ENCODE measurements at places on chromosomes 3 and 15.

- DNase-seq: no peak
Observed at GRCh38 chr3:127662001-127662469, 10.7 kb upstream of the ABTB1 start.

DNA sequence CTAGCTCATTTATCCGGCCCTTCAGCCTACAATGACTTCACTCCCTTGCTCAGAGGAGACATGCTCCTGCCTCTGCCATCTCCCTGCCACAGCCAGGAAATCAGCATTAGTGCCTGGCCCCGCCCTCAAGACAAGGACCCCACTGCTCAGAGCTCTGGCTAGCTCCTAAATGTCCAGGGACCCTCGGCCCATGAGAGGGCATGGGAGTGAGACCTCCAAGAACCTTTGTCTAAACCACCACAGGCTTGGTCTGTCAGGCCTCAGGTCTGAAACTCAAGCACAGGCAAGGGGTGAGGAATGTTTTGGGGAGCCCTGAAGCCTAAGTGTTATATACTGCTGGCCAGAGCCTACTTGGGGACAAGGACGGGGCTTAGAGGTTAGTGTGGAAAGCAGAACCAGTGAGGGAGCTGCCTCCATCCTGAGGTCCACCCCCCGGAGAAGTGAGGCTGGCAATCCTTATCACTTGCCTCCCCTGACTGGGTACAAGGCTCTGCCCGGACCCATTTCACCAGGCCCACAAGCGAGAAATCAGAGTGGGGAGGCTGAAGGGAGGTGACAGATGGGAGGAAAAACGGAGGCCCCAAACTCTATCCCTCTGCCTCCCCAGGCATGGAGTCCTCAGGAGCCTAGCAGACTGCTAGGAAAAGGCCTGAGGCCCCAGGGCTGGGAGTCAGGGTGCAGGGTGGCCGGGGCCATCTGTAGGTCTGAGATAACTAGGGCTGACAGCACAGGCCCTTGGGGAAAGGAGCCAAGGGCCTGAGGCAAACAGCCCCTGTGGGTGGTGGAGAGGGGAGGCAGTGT lies 18.8 kb downstream of the SHF start:
- no peak for DNase-seq

DNA sequence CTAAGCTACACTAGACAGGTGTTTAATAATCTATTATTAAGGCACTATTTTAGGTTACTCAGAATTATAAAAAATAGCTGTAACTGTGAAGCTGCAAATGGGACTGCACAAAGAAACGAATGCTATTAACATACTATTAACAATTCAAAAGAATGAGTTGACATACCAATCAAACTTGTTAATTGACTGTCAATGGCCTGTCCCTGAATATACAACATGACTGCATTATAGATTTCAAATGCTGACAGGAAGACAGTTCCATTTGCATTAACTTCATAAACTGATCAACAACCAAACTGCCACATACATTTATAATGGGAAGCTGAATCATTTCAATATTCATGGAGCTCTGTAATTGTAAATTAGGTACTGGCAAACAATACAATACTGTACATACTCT lies 169.0 kb upstream of the NANOGP8 start:
- no peak for DNase-seq

GRCh38 chr3:71726146-71726545 lies 944 bp upstream of the EIF4E3 start:
- DNase-seq: peak; percentile 50

DNA sequence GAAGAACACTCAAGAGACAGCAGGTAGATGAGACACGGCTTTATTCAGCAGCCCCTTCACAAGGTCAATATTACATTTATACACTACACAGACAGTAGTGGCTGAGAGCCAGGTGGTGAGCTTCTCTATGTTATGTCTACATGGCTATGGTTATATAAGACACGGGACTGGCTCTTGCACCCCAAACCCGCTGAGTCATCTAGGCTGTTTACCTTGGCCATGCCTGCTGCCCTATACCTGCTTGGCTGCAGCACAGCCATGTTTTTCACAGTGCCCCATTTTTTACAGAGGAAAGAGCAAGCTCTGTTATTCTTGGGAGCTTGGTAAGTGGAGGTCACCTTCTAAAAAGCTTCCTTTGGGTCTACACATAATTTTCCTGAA lies 231.6 kb downstream of the IGSF11 start:
- DNase-seq: no peak

GRCh38 chr3:127035677-127036076 lies 52.8 kb downstream of the PLXNA1 start:
- DNase-seq: no peak

DNA sequence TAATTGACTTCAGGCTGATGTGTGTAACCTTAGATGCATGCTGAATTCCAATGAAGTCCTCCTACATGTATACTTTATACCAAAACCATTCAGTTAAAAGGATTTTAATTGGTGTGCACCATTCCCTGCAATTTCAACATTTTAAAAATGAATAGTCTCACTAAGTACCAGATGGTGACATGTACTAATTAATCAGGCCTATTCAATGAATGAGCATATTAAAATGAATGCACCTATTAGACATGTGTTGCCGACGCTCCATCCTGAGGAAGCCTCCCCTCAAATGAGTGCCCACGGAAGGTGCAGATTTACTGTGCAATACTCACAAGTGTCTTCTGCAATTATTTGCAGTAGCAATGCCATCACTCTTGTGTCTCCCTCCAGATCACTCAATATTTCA lies 124.7 kb upstream of the TSPAN3 start:
- no peak for DNase-seq

- no peak for DNase-seq
Observed at GRCh38 chr3:45781841-45782240, 14.5 kb downstream of the SLC6A20 start.

DNA sequence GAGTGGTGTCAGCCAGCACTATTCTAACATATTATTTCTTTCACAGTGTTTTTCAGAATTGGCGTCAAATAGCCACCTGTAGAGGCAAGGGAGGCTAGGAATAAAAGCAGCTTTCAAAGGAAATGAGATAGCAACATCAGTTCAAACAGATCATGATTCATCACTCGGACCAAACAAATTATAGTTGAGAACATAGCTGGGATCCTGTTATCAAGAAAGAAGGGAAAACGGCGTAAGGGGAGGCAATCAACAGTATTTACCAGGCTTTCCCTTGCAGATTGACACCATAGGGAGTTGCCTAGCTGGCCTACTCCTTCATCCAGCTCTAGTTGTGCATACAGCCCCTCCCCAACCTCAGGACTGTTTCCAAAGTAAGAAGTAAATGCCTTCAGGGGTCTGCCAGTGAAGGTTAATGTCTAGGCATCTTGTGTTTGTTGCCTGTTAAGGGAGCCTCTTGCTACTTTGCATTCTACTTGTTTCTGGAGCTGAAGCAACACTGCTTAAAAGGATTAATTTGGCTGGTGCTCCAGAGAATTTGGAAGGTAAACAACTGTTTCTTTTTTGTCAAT lies 286.5 kb downstream of the NSUN3 start:
- DNase-seq: no peak

GRCh38 chr15:37788767-37789396 lies 145.6 kb upstream of the TMCO5A start:
- DNase-seq: no peak

DNA sequence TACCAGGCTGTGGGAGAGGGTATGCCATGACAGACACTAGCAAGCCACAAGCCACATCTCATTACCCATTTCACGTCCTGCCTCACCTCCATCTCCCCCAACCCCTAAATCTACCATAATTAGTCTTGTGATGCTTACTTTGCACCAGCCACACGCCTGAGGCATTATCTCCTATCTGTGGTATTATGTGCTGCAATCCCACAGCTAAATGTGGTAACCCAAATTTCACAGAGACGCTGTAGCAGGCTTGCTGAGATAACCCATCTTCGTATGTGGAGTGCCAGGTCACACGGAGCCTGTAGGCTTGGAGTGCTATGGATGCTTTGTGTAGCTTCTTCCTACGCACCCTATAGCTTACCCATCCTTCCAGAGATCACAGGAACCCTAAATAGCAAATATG lies 256.7 kb upstream of the KCNH8 start:
- DNase-seq: no peak

- DNase-seq: no peak
Observed at GRCh38 chr3:160948273-160948672, 156.9 kb downstream of the B3GALNT1 start.

GRCh38 chr3:182925330-182925943 lies 54.9 kb downstream of the DCUN1D1 start:
- no peak for DNase-seq

DNA sequence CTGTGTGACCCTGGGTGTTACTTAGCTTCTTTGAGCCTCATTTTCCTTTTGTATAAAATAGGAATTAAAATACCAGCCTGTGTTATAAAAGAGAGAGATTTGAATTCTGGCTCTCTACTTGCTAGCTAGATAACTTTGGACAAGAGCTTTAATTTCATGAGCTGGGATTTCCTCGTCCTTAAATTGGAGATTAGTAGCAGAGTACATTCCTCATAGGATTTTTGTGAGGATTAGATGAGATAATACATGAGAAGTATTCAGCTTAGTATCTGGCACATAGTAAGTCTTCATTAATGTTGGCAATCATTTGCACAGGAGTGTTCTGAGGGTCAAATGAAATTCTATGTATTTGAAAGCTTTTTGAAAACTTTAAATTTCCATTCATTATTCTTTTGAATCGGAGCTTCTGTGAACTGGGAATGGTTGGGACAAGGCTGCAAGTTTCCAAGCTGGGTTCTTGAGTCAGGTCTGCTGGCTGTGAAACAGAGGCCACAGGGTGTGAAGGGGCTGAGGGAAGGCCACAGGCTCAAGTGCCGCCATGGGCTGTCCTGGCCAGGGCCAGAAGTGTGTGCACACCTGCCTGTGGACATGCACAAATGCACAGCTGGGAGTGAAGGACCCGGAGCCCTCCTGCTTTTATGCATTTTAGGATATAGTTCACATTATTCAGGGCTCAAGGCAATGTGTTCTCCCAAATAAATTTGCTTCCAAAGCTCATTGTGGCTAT lies 17.2 kb downstream of the ALPK3 start:
- DNase-seq: no peak

DNA sequence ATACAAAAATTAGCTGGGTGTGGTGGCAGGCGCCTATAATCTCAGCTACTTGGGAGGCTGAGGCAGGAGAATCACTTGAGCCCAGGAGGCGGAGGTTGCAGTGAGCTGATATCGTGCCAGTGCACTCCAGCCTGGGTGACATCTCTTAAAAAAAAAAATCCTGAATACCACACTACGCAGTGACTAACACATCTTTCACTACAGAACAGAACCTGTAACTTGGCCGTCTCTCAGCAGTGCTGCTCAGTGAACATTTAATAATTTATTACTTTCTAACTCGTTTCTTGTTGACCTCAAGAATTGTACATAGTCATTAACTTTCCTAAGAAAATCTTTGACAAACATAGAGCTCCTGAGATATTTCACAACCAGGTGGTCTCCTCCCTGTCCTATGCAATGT lies 3.8 kb downstream of the GREM1 start:
- no peak for DNase-seq

DNA sequence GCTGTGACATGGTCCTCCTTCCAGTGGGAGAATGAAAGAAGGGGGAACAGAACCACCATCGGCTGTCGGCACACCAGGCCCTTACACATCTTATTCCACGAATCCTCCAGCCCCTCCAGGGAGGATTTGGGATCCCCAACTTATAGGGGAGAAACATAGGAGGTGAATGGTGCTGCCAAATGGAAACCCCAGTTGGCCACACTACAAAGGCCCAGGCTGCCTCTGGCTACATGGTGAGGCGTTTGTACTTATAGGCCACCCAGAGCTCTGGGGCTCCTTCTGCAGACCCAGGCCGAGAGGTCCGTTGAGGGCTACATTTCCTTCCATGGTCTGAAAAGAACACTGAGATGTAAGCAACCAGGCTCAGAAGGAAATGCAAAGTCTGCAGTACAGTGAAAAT lies 12.0 kb downstream of the AMOTL2 start:
- DNase-seq: no peak

DNA sequence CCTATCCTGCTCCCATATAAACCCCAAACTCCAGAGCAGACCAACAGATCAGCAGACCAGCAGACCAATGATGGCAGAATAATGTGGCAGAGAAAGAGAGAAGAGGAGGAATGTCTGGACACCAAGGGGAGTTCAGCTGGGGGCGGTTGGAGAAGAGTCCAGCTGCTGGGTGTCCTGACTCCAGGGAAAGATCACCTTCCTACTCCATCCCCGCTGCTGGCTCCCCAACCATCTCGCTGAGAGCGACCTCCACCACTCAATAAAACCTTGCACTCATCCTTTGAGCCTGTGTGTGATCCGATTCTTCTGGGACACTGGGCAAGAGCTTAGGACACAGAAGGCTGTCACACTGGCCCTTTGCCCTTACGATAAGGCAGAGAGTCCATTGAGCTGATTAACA lies 12.8 kb upstream of the PLAAT1 start:
- no peak for DNase-seq

DNA sequence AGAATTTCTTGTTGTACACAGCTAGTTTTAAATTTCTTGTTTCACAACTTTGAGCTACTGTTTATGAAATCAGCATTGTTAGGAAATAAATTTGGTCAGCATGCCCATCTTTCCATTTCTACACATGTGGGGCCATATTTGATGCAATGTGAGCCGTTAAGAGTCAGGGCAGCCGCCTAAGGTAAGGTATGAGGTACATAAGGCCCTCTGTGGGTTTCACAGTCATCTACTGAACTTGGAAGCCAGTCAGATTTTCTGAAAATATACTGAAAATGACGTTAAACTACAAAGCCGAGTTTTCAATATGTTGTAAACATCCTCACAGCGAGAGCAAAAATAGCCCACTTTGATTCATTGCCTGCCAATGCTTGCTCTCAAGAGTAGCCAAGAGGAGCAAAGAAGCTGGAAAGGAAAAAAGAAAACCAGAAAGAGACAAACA lies 94.7 kb upstream of the PDZRN3 start:
- no peak for DNase-seq

DNA sequence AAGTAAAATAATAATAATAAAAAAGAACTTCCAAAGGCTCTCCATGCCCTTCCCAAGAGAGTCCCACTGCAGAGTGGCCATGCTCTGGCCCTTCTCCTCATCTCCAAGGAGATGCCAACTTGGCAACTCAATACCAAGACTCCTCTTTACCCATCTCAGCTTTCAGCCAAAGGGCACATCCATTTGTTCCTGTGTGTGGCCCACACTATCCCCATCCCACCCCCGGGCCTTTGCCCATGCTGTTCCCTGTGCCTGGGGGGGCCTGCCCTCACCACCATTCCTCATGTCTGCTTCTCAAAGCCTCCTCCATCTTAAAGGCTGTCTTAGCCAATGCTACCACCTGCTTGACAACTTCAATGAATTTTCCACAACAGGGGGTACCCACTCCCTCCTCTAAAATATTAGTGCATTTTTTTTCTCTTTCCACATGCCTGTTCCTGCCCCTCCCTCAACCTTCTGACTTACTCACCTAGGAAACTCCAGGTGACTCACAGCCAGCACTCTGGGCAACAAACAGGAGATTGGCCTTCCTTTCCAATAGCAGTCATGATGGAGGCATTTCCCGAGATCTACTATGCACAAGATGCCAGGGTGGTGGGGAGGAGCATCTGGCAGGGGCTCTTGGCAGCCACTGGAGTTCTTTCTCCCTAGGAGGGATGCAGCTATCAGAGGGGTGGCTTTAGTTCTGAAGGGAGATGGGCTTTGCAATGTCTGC lies 109.4 kb upstream of the SMAD3 start:
- DNase-seq: no peak
